Hepatocyte (in vitro differentiated cells): ENCODE measurements at places on chromosomes 3 and 15. TPM values are rescaled to one million over a fixed set of nuclear protein-coding genes. Genes with fewer than 3 reads are reported as not detected.

DNA sequence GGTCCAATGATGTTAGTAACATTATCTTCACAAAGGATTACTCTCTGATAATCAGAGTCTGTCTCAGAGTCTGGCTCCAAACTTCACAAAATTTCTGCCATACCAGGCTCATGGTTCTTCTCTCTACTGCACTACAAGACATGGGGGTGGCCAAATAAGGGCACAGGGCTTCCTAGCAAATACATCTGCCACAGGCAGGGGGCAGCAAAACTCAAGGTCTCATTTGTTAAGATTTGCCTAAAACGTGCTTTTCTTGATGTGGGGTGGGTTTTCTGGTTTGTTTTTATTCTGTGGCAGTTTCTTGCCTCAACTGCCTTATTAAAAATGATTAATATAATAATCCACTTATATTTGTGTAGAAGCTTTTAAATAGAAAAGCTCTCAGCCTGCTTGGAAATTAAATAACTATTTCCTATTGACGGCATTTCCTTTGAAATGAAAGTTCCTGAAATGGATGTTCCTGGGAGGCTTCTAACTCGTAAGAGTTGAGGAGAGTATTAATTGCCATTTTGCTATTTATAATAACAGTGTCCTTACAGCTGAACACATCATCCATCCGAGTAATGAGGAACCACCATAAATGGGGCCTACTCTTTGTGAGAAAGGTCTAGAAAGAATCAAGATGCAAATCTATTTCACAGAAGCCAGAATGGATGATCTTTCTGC, 53.8 kb downstream of the SST start:
- DNase-seq = peak; percentile 63

DNA sequence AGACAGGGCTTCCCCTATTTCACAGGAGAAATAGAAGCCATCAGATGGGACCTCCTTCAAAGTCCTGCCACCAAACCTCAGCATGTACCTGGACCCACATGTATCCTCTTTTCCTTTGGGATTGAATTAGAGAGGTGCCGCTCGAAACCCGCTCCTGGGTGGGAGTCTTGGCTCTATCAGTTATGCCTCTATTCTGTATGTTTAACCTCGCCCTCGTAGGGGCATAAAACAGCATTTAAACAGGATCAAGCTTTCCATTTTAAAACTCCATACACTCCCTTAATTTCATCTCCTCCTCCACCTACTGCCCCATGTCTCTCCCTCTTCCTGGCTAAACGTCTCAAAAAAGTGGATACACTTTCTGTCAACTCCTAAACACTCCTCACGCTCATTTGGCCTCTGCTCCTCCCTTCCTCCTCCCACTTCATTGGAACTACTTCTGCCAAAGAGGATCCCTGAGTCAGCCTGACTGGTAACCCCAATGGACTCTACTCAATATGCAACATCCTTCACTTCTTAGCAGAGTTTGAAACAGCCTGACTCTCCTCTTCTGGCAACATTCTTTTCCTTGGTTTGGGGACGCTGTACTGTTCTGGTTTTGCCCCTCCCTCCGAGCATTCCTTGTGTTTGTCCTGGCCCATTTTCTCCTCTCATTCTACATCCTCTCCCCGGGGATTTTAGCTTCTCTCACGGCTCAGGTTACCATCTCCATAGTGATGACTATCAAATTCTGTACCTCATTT, 23.0 kb upstream of the MUC20 start:
- no peak for DNase-seq

DNA sequence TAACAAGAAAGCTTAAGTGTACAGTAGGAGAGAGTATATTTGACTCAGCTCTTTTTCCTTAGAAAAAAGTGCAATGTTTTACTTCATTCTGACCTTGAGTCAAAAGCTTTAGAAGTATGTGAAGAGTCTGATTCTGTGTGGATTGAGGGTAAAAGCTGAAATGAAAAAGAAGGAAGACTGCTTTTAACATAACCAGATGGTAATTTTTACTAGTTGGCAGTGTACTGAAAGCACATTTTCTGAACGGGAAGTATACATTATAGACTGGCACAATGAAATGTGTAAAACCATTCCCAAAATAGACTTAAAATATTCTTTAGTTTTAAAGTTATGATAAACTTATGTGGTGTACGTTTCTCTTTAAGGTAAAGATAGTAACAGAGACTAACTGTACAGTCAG, 197.8 kb upstream of the ZNF717 start:
- DNase-seq = no peak

DNA sequence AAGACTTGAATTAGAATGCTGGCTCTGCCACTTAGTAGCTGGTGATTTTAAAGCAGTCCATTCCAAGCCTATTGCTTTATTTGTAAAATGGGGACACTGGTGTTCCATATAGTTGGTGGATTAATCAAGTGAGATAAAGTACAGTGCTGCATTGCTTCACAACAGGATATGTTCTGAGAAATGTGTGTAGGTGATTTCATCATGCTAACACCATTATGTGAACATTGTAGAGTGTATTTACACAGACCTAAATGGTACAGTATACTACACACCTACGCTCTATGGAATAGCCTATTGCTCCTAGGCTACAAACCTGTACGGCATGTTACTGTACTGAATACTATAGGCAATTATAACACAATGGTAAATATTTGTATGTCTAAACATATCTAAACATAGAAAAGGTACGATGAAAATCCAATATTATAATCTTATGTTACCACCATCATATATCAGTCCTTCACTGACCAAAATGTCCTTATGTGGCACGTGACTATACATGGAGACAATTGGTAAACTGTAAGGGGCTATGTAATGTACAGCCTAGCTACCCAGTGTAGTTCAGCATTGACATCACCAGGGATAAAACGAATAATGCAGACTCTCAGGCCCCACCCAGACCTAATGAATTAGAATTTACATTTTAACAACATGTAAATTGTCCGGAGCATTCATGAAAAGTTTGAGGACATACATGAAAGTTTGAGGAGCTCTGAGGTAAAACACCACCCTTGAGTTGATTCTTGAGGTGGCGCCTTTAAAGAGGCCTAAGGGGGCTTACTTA, 121.4 kb upstream of the BFSP2 start:
- DNase-seq = no peak

GRCh38 chr15:89368566-89369223, 34.1 kb upstream of the POLG start:
- DNase-seq = no peak

GRCh38 chr3:41307065-41307464, 107.8 kb downstream of the CTNNB1 start:
- DNase-seq = no peak

DNA sequence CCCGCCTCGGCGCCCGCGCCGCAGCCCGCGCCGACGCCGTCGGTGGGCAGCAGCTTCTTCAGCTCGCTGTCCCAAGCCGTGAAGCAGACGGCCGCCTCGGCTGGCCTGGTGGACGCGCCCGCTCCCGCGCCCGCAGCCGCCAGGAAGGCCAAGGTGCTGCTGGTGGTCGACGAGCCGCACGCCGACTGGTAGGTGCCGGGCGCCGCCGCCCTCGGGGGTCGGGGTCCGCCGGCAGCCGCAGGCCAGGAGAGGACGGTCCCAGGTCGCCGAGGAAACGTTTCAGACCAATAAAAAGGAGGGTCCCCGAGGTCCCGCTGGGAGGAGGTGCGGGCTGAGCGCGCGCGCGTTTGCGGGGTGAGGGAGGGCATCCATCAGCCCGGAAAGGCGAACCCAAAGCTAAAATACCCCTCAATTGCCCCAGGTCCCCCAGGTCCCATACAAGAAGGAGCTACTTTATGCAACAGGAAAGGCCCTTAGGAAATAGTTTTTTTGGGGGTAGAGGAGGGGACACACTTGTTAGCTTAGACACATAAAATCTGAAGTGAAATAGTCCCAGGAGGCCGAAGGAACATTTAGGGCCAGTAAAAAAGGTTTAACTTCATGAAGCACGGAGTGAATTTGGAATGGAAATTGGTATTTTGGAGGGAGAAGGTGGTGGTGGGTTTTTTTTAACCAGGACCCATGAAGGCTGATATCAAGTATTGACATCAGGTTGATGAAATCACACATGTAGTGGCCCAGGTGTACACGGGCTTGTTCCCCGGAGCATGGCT, 739 bp downstream of the SYN2 start:
- no peak for DNase-seq

DNA sequence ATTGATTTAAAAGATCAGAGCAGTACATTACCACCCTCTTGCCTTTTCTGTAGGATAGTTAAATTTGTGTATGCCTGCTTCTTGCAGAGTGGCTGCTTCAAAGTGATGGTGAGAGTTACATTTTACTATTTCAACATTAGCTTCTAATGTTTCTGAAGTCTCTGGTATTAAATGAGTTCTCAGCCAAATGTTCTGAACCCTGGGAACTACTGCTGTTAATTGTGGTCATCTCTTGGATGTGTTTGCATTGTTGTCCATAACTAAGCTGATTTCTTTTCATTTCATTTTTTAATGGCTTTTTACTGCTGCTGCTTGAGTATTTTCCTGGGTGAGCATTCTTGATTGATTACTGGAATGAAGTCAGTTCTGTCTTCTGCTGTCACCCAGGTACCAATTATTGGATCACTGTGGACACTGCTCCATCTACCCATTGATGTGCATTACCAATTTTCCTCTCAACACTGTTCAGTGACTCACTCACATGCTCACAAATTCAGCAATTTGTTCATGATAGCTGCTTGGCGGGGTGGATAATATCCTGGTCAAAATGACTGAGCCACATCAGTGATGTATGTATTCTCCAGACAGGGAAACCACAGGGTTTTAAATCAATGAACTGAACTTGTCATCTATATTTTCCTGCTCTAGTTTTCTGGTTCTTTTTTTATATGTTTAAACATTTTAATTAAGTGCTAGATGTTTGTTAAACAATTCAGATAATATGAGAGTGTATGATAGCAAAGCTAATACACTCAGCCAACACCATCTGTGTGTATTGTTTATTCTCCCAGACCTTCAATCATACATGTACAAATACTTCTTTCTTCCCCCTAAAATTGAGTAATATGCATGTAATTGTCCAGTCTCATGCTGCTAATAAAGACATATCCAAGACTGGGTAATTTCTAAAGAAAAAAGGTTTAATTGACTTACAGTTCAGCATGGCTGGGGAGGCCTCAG, 587.6 kb downstream of the RSL24D1 start:
- DNase-seq = no peak

DNA sequence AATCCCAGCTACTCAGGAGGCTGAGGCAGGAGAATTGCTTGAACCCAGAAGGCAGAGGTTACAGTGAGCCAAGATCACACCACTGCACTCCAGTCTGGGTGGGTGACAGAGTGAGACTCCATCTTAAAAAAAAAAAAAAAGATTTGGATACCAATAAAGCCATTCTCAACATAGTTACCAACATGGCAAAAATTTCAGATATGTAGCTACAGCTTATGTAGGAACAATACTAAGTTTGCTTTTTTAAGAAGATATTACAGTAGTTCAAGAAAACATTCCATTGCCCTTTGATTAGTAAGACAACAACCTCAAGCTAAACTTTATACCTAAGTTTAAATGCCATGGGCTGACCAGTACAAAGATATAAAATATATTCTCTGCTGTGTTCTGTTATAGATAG, 34.4 kb downstream of the ZNF106 start:
- no peak for DNase-seq

GRCh38 chr3:124877674-124878073, 9.5 kb downstream of the ITGB5 start:
- DNase-seq = no peak

DNA sequence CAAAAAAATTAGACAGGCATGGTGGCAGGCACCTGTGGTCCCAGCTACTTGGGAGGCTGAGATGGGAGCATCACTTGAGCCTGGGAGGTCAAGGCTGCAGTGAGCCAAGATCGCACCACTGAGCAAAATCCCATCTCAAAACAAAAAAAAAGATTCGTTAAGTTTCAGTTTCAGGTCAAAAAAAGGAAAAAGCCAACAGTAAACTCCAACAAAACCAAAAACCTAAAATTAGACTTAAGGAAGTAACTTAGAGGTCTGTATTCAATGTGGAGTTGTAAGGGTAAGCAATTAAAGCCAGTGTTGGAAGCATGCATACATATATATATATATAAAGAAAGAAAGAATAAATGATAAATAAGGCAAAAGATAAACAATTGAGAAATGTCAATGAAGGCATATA, 11.8 kb downstream of the KPNA1 start:
- DNase-seq = no peak

DNA sequence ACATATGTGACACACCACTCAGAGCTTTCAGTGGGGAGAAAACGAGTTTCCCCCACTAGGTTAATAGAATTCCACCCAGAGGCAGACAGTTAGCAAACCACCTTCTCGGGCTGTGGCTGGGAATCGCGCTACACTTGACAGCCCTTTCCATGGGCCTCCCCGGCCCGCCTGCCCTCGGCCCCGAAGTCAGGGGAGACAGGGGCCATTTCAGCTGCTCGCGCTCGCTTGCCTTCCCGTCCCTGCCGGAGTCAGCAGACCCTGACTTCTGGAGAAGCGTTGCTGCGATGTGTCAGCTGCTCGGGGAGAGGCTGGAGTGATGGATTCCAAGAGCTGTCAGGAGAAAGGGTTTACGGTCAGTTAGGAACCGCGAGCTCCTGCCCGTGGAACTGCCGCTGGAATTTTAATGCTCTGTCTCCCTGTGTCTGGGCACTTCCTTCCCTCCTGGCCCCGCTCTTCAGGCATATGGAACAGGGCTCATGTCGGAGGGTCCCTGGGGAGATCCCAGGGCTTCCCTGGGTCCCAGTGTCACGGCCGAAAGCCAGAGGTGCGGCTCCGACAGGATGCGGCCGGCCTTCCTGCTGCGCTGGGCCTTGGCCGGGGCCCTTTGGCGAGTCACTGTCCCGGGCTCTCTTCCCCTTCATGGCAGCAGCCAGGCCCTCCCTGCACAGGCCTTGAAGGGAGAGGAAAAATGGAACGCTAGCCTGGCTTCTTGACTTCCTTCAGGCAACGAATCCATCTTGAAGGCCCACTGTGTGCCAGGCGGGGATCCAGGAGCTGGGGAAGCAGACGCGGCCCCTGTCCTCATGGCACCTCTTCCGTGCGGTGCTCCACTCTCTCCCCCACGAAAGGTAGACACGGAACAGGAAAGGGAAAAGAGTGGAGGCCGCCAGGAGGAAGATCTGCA, 38.4 kb upstream of the VPS8 start:
- no peak for DNase-seq

GRCh38 chr15:101466188-101466587, 23.3 kb downstream of the PCSK6 start:
- no peak for DNase-seq

GRCh38 chr15:98077186-98077585, 116.7 kb downstream of the ARRDC4 start:
- peak; percentile 40 for DNase-seq

DNA sequence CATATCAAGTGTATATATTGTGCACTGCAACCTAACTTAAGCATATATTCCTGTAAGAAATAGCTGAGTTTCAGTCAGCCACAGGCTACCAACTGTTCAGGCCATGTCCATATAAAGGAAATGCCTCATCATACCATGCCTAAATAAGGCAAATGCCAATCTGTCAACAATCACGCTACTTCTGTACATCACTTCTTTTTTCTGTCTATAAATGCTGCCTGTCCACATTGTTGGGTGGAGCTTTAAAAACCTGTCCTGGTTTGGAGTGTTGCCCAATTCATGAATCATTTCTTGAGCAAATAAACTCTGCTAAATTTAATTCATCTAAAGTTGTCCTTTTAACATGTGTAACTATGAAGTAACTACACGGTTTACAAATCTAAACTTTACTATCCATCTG, 1091.9 kb downstream of the NSUN3 start:
- no peak for DNase-seq

- no peak for DNase-seq
Measured at GRCh38 chr3:29195056-29195455, 85.8 kb upstream of the RBMS3 start.

The FETUB gene
- total RNA-seq = 5.7 and 7.2 TPM in 2 replicates

The MEIS2 gene
- 30.0 and 33.5 TPM in 2 replicates for total RNA-seq

The C3orf22 gene
- not detected in 2 replicates for total RNA-seq

The NT5DC2 gene
- 167 and 172 TPM in 2 replicates for total RNA-seq

The SH2D7 gene
- not detected in 2 replicates for total RNA-seq
